T-helper 2 cell (primary cell): ENCODE measurements at places on chromosomes 12 and 14.

GRCh38 chr14:65173973-65174693, 71.8 kb upstream of the MAX start:
- no peak for DNase-seq

DNA sequence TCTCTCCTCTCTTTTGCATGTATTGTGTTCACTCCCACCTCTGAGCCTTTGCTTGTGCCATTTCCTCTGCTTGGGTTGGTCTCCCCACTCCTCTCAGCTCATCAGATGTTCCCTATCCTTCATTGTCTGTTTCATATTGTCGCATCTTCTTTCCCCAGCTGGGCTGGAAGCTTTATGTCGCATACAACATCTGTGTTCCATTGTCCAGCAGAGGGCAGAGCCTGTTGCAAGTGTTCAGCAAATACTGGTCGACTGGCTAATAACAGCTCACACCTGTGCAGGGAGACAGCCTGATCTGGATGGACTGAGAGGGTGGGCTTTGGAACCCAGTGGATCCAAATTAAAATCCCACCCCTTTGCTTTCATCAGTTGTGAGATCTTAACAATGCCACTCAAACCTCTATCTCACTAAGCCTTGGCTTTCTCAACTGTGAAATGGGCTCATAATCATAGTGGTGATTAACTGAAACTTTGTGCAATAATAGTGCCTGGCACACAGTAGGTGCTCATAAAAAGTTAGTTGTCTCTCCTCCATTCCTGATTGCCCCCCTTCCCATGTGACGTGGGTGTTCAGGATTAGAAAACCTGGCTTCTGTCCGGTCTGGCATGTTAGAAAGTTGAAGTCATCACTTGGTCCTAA, 75.8 kb downstream of the RIN3 start:
- DNase-seq: peak; percentile 15

DNA sequence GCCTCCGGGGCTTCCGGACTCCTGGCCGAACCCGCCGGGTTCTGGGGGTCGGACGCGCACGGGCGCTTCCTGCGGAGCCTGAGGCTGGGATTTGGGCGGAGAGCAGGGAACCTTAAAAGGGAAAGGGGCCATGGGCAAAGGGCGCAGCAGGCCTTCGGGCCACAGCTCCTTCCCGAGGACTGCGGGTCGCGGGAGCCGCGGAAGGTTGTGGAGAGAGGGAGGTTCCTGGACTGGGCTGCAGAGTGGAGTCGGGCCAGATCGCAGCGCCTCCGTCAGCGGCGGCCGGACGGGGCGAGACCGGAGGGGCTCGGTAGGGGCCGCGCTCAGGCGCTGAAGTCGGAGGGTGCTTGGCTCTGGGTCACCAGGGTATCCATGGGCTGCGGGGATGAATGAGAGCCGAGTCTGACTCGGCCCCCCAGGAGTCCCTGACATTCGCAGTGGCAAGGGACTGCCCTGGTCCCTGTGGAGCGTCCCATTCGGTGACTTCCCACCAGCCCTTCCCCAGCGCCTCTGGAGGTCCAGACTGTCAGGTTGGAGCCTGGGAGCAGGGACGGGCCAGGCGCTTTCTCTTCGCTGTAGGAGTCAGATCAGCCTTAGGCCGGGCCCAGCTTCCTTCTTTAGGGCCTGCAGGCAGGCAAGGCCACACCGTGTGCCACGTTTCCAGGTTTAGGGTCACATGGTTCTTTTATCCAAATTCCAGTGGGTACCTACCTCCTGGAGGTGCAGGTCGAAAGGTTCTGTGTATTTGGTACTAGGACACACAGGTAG, 938 bp upstream of the SLC25A29 start:
- DNase-seq: no peak

- DNase-seq: no peak
Observed at GRCh38 chr12:12228402-12228801, 38.4 kb downstream of the LRP6 start.

DNA sequence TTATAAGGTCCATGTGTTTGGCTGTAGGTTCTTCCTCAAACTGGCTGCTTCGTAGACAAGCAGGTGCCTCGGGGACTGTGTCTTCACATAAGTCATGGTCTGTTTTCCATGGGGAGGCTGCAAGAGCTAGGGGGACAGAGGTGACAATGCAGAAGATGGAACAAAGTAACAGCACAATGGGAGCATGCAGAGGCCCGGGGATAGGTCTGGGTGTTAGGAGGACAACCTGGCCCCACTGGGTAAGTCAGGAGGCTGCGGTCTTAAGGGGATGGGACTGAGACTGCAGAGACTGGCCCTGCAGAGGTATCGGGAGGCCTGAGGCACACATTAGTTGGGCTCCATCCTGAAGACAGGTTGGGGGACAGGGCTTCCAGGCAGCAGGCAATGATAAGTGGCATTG, 88.9 kb downstream of the NTF3 start:
- DNase-seq: no peak

DNA sequence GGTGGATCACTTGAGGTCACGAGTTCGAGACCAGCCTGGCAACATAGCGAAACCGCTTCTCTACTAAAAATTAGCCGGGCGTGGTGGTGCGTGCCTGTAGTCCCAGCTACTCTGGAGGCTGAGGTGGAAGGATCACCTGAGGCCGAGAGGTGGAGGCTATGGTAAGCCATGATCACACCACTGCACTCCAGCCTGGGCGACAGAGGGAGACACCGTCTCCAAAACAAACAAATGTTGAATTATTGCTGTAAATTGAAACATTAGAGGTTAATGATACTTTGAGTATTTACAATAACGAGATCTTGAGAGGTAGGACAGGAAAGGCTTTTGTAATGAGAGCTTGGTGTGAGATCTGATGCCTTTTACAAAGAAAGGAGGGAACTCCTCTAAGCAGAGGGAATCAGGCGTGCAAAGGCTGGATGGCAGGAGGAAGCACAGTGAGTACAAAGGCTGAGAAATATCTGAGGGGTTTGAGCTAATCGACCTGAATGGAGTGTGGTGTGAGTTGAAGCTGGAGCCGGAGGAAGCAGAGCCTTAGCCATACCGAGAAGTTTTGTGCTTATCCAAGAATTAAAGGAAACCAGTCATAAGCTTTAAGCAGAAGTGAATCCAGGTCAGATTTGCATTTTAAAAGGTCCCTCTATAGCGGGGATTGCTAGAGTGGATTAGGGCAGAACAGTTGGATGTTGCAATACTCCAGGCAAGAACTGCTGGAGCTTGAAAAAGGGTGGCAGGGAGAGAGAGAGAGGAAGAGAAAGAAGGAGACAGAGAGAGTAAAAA, 1.1 kb downstream of the RHNO1 start:
- DNase-seq: peak; percentile 47

DNA sequence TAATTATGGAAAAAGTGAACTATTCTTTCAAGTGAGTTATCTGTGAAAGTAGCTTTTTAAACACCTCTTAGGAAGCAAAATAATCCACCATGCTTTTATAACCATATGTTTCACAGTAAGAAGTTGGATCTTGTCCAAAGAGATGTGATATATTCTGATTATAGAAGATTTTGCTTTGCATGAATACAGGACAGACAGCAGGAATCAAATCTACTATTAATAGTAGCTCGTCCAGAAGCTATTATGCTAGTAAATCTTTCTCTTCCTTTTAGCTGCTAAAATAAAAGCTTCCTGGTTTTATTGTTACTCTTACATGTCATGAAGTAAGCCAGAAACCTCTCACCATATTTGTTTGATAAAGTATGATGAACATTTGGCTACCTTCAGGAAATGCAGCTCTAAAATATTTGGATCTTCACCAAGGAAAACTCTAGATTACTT, 257.0 kb downstream of the IPO8 start:
- no peak for DNase-seq

DNA sequence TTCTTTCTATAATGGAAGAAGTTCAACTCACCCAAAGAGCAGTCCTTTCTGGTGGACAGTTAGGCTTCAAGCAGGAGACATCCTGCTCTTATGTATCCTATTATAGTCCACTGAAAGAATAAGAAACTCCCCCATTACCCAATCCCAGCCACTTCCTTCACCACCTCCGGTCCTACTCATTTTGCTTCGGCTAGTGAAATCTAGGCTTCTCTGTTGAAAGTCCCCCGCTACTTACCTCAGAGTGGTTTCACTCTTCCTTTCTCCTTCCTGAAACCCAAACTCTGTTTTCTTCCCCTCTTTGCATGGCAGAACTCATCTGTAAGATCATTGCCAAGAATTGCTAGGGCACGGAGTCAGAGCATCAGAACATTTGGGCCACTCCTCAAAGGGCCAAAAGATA, at the start of gene GPR84:
GPR84 (minus strand) TSS at position 74 of the 400 bp plus-strand sequence. CDS start 635 bp downstream, outside the sequence.
- no peak for DNase-seq

GRCh38 chr12:40953076-40953475, 235.0 kb upstream of the PDZRN4 start:
- no peak for DNase-seq

DNA sequence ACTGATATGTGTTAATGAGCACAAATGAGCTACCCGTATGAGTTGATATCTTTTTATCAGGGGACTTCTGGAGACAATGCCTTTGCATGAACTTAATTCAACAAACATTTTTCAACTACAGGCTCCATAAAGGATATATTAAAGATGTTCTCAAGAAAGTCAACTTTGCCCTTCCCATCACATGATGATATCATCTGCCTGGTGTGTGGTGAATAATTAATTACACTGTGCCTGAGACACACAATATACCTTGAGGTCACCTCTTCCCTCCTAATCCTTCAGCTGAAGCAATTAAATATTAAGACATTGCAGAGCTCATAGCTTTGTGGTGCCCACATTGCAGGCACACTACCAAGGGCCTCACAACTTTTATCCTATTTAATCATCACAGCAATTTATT, 22.3 kb upstream of the NTF3 start:
- DNase-seq: no peak

DNA sequence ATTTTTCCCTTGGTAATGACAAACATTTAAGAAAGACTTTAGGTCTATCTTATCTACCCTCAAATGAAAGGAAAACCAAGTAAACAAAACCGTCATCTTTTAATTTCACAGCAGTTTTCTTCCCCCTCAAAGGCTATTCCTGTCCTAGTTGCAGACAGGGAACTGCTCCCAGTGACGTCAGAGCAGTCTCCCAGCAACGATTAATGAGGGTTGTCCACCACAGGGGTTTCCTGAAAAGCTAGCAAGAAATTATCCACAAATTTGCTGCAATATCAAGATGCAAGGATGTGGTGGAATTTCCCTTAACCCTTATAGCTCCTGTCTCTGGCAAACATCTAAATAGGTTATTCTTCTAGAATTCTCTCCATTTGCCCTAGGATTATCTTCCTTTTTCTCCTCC, 89.1 kb upstream of the STAC3 start:
- DNase-seq: no peak

GRCh38 chr12:27733052-27733656, 22.5 kb downstream of the MRPS35 start:
- DNase-seq: no peak

DNA sequence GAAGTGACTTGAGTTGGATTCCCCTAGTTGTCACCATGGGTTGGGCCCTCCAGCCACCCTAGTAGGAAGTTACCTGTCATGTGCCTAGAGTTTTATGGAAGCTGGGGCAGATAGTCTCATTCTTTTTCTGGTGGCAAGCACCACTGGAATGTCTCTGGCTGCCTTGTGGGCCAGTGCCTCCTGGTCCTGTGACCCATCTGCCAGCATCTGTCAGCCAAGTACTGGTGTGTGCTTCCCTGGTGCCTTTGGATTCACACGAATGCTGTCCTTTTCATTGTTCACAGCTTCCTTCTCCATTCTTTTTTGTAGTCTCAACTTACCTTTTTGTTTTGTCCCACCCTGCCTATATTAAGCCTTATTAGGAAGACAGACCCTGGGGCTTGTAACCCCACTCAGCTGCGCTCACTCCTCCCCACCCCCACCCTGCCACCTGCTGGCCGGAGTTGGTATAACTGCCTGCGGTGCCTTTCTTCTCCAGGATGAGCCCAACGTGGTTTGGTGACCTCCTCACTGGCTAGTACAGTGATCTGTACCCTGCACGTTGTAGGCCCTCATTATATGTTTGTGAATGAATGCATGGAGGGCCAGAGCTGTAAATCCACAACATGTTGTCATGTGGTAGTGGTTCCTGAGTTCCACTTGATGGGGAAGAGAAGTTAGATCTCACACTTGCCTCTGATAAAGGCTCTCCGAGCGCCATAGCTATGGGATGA, 125.7 kb downstream of the TSPAN9 start:
- DNase-seq: peak; percentile 15

DNA sequence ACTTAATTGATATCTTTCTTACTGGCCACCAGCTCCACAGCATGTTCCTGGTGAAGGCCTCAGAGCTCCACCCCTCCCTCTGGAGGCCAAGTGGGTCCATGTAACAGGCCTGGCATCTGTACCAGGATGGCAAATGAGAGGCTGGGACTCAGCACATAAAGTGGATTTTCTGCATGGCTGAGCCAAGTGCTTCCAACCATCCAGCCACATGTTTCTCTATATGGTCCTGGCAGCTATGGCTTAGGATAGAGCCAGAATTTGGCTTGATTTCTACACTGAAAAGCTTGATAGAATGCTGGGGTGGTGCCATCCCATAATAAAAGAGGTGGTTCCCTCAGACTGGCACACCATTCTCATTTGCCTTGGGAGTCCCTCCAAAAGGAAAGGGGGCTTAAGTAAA, 94.1 kb downstream of the PAX9 start:
- no peak for DNase-seq

DNA sequence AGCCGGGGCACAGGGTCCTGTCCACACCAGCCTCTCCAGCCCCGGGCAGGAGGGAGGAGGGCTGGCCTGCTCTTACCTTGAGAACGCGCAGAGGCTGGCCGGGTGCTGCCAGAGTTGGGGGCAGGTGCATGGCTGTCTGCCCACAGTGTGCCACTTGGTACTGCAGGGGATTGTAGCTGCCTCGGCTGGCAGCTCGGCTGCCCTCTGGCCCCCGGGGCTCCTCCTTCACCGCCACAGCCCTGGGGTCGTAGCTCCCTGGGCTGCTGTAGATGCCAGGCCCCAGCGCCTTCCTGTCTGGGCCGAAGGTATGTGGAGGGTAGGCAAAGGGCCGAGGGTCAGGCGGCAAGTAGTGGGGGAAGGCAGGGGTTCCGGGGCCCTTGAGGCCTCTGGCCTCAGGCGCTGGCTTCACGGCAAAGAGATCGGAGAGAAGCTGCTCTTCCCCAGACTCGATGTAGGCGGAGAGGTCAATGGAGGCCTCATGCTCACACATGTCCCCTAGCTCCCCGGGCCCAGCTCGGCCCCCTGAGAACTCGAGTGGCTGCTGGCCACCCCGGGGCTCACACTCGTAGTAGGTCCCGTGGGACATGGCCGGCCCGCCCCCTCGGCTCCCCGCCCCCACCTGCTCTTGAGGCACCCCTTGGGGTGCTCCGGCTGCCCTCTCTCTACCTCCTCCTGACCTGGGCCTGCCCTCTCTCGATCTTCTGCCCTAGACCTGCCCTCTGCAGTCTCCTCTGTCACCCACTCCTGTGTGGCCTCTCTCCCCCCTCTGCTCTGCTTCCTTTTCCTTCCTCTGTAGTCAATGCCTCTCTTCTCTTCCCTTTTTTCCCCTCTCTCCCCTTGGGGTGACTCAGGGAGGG, at the start of gene CEBPE:
CEBPE (minus strand) TSS at position 750 of the 857 bp plus-strand sequence; CDS start at position 586, 164 bp downstream.
- DNase-seq: no peak
